Activated CD4-positive, alpha-beta T cell treated with anti-CD3 and anti-CD28 coated beads, Interleukin-2, amount 50 U/mL, for 4 hours (primary cell): ENCODE measurements at places on chromosomes 7 and 10.

GRCh38 chr7:107596881-107597581, 17.0 kb downstream of the BCAP29 start:
- DNase-seq: no peak

DNA sequence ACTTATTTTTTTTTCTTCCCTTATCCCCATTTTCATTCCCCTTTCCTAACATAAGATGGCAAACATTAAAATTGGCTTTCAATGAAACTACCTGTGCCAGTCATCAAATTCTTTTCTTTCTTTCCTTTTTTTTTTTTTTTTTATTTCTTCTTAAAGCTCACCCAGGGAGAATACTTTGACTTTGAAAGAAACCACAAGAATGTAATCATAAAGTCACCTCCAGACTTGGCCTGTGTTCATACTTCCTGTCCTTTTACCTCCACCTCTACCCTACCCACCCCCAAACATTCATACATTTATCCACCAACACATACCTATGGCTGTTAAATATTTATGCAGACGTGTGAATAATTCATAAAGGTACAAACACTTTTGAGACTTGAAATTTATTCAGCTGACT, 254.6 kb downstream of the SLC25A13 start:
- DNase-seq: no peak

GRCh38 chr7:121261207-121261884, 67.5 kb upstream of the WNT16 start:
- no peak for DNase-seq

DNA sequence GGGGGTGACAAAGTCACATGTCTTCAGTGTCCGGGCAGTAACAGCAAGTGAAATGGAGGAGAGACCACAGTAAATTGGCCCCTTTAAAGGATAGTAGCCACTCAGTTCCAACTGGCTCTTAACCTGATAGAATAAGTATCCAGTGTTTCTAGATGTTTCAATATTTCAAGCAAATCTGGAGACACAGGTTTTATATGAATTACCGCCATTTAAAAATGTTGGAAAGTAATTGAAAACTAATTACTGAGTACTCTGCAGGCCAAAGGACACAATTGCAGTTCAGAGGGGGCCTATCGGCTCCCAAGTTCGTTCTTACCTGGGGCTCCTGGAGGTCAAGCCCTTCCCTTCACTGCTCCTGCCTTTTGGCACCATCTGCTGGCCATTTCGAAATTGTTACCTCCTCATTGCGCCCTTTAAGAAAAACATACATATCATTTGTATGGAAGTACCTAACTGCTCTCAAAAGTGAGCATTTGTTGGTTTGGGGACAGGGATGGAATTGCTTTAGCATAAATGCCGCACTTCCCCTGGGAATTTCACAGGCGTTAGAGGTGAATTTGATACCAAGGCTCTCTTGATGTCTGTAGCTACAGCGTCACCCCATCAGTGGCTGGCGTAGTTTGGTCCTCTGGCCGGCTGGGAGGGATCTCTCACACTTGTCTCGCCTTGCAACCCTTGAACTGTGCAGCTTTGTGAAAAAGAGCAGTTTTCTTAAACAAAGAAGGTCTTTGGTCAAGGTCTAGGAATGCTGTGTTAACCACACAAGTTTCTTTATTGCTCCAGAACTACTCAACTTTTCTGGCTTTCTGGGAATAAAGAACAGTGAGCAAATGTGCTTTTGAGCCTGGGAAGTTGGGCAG, 220.0 kb downstream of the ARHGAP21 start:
- no peak for DNase-seq

DNA sequence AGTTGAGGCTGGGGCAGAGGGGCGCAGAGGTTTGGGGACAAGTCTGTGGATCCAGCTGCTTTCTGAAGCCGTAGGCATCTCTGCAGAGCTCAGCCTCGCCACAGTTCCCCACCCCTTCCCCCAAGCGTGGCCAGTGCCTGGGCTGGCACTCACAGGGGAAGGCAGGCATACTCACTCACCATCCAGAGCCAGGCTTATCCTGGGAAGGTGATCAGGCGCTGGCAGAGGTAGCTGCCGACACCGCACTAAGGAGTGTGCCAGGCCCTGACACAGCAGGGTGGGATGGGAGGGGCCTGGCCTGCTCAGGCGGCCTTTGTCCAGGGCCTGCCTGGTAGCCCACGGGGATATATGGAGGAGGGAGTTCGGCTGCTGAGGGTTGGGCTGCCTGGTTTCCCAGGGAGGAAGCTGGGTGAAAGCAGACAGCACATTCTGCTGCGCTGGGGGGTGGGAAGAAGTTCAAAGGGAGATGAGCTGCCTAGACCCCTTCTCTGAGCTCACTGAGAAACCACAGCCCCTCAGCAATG, 15.9 kb downstream of the VSIR start:
- no peak for DNase-seq

- no peak for DNase-seq
These were observed 18.8 kb downstream of the SGPL1 start for GRCh38 chr10:70834441-70835151.

- no peak for DNase-seq
These were observed 3.4 kb downstream of the CRPPA start for GRCh38 chr7:16417906-16418305.

DNA sequence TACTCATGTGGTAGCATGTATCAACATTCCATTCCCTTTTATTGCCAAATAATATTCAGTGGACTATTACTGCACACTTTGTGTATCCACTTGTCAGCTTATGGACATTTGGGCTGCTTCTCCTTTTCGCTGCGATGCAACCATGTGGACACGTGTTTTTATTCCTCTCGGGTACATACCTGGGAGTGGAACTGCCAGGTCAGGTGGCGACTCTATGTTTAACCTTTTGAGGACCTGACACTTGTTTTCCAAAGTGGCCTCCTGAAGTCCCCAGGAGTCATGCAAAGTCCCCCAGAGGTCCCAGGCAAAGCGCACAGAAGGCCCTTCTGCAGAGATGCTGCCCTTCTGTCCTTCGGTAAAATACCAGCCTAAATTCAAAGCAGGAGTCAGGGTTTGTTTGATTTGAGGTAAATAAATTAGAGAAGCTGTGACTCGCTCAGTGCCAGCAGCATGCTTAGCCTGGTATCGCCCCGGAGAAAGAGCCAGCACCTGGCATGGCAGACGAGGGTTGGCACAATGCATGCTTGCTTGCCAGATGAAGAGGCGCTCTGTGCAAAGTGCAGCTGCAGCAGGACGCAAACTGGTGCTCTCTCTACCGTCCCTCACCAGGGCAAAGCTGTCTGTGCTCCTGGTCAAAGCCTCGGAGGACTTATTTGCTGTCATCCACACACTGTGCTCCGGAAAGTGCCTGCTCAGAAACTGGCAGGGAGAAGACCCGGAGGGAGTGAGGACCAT, 37.8 kb downstream of the HIPK2 start:
- no peak for DNase-seq
